ENCODE measurements at places on chromosomes 7 and 10. TPM values are rescaled to one million over a fixed set of nuclear protein-coding genes. Genes with fewer than 3 reads are reported as not detected.
A peak's percentile ranks its signal among the peaks of the same experiment; 100 is the strongest.

DNA sequence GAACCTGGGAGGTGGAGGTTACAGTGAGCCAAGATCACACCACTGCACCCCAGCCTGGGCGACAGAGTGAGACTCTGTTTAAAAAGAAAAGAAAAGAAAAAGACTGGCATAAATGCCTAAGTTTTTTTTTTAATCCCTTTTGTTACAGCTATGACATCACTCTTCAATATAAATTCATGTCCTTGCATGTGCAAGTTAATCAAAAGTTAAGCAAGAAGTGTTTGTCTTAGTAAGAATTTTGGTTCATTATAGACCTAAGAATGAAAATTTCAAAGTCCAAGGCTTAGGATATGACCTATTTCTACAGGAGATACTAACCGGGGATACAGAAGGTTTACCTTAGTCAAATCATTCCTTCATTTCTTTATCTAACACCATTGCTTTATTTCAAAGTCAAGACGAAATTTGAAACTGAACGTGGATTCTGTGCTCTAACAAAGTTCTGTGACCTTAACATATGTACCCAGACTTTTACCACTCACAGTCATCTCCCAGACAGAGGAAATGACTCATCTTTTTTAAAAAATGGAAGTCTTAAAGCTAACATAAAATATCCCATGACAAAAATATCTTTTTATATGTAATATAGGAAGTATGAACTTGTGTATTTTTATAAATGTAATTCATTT is 29.3 kb upstream of the ITGB8 start:
- no peaks in the 10 kb centered on the region for H3K4me1 ChIP-seq
- DNase-seq, result no peak
- H3K27me3 ChIP-seq, result no peaks in the 10 kb centered on the region

- peaks cover 14% of the 10 kb centered on the region for H3K36me3 ChIP-seq
- peak; percentile 94 for DNase-seq
- H3K27ac ChIP-seq, result peak within 1 kb of the TSS; percentile 55
- no peaks in the 10 kb centered on the region for H3K4me1 ChIP-seq
- no peaks in the 10 kb centered on the region for H3K27me3 ChIP-seq
- H3K4me3 ChIP-seq, result peak within 1 kb of the TSS; percentile 82
These were observed at the start of gene FAM221A for GRCh38 chr7:23679898-23680413. Gene FAM221A (plus strand): TSS chr7:23680199. CDS start chr7:23680219, 20 bp downstream.

GRCh38 chr7:90948085-90948484 is 316.1 kb upstream of the FZD1 start:
- no peak overlapping the region for H3K4me3 ChIP-seq
- DNase-seq, result no peak
- H3K27ac ChIP-seq, result no peak overlapping the region
- no peaks in the 10 kb centered on the region for H3K36me3 ChIP-seq

DNA sequence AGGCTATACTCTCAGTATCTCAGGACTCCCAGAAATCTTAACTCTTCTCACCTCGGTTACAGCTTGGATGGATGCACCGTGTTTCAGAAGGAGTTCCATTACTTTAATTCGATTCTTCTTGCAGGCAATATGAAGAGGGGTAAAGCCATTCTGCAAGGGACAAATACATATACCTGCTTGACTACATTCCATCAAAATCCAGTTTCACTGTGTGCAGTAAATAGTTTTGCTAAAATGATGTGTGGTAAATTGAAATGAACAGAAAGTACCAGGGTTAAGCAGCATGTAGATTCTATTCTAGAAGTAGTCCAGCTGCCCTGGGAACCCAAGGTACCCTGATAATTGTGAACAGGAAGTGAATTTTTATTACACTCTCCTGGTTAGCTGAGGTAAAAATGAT is 183.9 kb downstream of the ANK3 start:
- H3K4me3 ChIP-seq, result no peak overlapping the region
- no peaks in the 10 kb centered on the region for H3K27me3 ChIP-seq
- no peaks in the 10 kb centered on the region for H3K36me3 ChIP-seq
- H3K4me1 ChIP-seq, result peaks cover 2% of the 10 kb centered on the region
- H3K27ac ChIP-seq, result no peak overlapping the region

DNA sequence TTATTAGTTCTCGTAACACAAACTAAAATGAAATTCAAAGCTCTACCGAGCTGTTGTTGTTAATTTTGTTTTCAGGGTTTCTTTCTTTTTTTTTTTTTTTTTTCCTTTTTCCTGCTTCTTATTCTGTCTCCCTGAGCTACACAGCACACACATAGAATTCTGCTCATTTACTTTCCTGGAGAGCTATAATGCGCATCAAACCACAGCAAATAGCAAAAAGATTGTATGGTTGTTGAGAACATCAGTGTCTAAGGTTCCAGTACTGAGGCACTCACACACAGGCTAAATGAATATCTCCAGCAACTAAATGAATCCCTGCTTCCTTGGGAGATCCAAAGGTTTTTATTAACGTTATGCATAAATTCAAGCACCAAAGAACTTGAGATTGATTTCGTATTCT is 418.3 kb downstream of the PLXDC2 start:
- H3K27me3 ChIP-seq, result no peaks in the 10 kb centered on the region
- H3K4me1 ChIP-seq, result no peaks in the 10 kb centered on the region
- H3K27ac ChIP-seq, result no peak overlapping the region
- H3K36me3 ChIP-seq, result peaks cover 9% of the 10 kb centered on the region

DNA sequence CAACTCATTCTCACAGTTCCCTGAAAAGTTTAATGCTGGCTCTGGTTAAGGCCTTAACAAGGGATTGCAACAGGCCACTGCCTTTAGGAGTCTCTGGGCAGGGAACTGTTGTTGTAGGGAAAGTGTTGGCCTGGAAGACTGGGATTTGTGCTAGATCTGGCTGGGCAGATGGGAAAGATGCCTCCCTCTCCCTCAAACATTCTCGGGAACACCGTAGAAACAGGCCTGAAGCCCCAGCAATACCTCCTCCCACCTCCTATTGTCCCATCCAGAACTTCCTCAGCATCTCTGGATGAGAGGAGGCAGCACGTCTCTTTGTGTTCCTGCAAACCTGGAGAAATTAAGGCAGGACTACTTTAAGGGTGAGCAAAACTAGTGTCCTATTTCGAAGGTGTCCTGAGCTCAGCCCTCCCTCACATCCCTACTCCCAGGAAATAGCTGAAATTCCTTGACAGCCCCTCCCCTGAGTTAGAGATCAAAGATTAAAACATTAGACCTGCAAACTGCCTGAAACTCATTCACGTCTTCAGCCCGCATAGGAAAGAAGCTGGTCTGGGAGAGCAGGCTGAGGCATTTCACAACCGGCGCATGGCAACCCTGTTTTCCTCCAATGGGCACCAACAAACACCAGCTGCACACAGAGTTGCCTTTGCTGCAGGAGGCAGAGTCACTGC is 10.9 kb upstream of the MAP3K8 start:
- H3K4me1 ChIP-seq, result peaks cover 3% of the 10 kb centered on the region
- peak; percentile 74 for DNase-seq
- no peaks in the 10 kb centered on the region for H3K36me3 ChIP-seq
- H3K4me3 ChIP-seq, result no peak overlapping the region

DNA sequence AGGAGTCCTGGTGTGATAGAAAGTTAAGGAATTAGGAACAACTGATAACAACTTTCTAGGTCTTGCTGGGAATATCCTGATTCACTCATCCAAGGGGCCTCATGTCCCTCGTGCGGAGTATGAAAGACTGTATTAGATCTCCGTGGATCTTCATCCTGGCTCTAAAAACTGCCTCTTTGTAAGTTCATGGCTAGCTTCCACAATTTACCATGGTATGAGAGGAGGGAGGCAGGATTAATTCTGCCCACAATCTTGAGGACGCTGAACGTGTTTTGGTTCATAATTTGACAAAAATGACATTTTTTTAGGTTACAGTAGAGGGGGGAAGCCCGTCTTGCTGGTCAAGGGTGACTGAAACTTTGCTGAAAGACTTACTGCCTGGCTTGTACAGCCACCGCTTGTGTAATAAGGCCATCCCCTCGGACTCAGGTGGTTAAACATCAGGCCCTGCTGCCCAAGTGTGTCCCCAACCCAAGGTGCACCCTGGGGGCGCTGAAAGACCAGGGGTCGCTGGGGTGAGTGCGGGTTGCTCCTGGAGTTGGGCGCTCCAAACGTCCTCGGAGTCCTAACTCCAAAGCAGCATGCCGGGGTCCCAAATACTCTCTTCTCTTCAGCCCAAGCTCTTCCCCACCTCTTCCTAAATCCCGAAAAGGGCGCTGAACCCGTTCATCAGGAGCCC is 733 bp downstream of the HIBADH start:
- peak overlapping the region; percentile 86 for H3K4me3 ChIP-seq
- H3K27ac ChIP-seq, result no peak overlapping the region
- no peaks in the 10 kb centered on the region for H3K4me1 ChIP-seq
- H3K36me3 ChIP-seq, result peaks cover 10% of the 10 kb centered on the region

GRCh38 chr7:89200758-89201157 is 405.2 kb upstream of the TEX47 start:
- no peak overlapping the region for H3K27ac ChIP-seq
- no peak for DNase-seq
- H3K4me1 ChIP-seq, result no peaks in the 10 kb centered on the region
- no peaks in the 10 kb centered on the region for H3K36me3 ChIP-seq

- no peak for DNase-seq
- H3K4me3 ChIP-seq, result no peak overlapping the region
- H3K36me3 ChIP-seq, result peaks cover 7% of the 10 kb centered on the region
- H3K4me1 ChIP-seq, result no peaks in the 10 kb centered on the region
- no peak overlapping the region for H3K27ac ChIP-seq
- no peaks in the 10 kb centered on the region for H3K27me3 ChIP-seq
These were observed 112.3 kb downstream of the ARHGAP12 start for GRCh38 chr10:31816318-31816717.

DNA sequence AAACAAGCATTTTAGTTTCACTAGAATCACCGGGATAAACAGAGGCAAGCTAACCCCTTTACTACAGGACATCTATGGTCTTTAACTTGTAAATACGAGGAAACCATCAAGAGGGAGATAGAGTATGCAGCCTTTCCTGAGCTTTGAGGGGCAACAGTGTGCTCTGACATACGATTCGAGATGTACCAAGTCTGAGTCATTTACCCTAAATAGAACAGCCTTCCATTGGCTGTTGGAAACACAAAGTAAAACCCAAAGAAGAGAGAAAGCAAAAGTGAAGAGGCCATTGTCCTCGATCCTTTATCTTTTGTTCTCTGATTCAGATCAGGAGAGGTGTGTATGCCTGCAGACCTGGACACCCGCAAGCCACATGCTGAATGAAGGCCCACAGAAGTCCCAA is 289.5 kb downstream of the KCNMA1 start:
- no peak overlapping the region for H3K27ac ChIP-seq
- no peaks in the 10 kb centered on the region for H3K27me3 ChIP-seq

- no peak overlapping the region for H3K4me3 ChIP-seq
- H3K36me3 ChIP-seq, result no peaks in the 10 kb centered on the region
- DNase-seq, result no peak
- H3K4me1 ChIP-seq, result peaks cover 2% of the 10 kb centered on the region
- H3K27me3 ChIP-seq, result no peaks in the 10 kb centered on the region
These were observed 438.6 kb upstream of the MGMT start for GRCh38 chr10:129028451-129028850.

DNA sequence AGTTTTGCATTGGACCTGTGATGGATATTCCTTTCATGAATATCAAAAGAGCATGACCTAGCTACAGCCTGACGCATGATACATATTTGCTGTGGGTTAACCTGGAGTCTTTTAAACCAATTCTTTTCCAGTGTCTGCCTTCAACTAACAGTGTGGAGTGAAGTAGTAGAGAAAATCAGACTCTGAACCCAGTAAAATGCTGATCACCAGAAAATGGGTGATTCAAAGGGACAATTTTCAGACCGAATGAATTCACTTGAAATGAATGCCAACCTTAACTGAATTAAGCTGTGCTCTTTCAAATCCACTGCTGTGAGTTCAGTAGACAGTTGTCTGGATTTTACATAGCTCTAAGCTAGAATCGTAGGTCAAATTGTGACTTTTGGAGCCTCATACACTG is 123.0 kb downstream of the CDK14 start:
- no peaks in the 10 kb centered on the region for H3K4me1 ChIP-seq
- no peak for DNase-seq
- H3K27me3 ChIP-seq, result no peaks in the 10 kb centered on the region
- H3K27ac ChIP-seq, result no peak overlapping the region
- H3K4me3 ChIP-seq, result no peak overlapping the region
- H3K36me3 ChIP-seq, result peaks cover 3% of the 10 kb centered on the region

DNA sequence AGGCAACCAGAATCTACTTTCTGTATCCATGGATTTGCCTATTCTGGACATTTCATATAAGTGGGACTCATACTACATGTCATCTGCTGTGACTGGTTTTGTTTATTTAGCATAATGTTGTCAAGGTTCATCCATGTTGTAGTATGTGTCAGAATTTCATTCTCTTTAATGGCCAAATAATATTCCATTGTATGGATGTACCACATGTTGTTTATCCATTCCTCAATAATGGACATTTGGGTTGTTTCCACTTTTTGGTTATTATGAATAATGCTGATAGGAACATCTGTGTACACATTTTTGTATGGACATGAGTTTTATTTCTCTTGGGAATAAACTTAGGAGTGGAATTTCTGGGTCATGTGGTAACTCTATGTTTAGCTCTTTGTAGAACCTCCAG is 133.7 kb downstream of the CREB5 start:
- no peak overlapping the region for H3K27ac ChIP-seq
- no peaks in the 10 kb centered on the region for H3K27me3 ChIP-seq
- H3K4me1 ChIP-seq, result no peaks in the 10 kb centered on the region
- no peaks in the 10 kb centered on the region for H3K36me3 ChIP-seq
- H3K4me3 ChIP-seq, result no peak overlapping the region

GRCh38 chr10:14952851-14953423 is 959 bp downstream of the DCLRE1C start:
- no peak overlapping the region for H3K27ac ChIP-seq
- peak; percentile 45 for DNase-seq
- peaks cover 10% of the 10 kb centered on the region for H3K36me3 ChIP-seq
- H3K4me1 ChIP-seq, result 0 out of 2 replicates have a peak, but pooled peaks cover 2% of the 10 kb centered on the region
- peak overlapping the region; percentile 90 for H3K4me3 ChIP-seq
- H3K27me3 ChIP-seq, result no peaks in the 10 kb centered on the region

DNA sequence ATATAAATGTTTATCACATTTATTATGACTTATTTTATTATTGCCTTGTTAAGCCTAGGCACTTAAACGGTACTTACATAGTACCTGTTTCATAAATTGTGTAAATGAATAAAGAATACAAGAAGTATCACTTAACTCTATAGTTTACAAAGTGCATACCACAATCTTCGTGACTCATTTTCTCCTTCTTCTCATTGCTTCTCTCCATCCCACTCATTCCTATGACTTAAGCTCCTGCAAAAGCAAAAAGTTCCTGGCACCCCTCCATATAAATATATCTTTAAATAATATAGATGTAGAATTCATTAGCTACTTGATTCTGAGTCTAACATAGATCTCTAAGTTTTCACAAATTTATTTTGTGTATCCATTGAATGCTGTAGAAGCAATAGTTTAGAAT is 1382.0 kb upstream of the CELF2 start:
- no peaks in the 10 kb centered on the region for H3K27me3 ChIP-seq
- H3K36me3 ChIP-seq, result no peaks in the 10 kb centered on the region
- no peak for DNase-seq
- H3K27ac ChIP-seq, result no peak overlapping the region
- H3K4me3 ChIP-seq, result no peak overlapping the region

- no peak overlapping the region for H3K27ac ChIP-seq
- H3K27me3 ChIP-seq, result no peaks in the 10 kb centered on the region
- peaks cover 3% of the 10 kb centered on the region for H3K4me1 ChIP-seq
- no peak overlapping the region for H3K4me3 ChIP-seq
These were observed 88.8 kb upstream of the KIF5B start for GRCh38 chr10:32144817-32145688.

The GRID1 gene
- 0.35 TPM for total RNA-seq

The RSBN1L gene
- total RNA-seq, result 20.7 TPM

The AKR1C2 gene
- 0.83 TPM for total RNA-seq

The TMEM130 gene
- total RNA-seq, result 1.7 TPM

The RARRES2 gene
- total RNA-seq, result 59.9 TPM

The EGR2 gene
- total RNA-seq, result 3.0 TPM

Measured in H9 (cell line).